EL (cell line): ENCODE measurements at places on chromosomes 7 and 10.

- DNase-seq: no peak
Measured at GRCh38 chr7:132899833-132900232, 182.1 kb downstream of the CHCHD3 start.

DNA sequence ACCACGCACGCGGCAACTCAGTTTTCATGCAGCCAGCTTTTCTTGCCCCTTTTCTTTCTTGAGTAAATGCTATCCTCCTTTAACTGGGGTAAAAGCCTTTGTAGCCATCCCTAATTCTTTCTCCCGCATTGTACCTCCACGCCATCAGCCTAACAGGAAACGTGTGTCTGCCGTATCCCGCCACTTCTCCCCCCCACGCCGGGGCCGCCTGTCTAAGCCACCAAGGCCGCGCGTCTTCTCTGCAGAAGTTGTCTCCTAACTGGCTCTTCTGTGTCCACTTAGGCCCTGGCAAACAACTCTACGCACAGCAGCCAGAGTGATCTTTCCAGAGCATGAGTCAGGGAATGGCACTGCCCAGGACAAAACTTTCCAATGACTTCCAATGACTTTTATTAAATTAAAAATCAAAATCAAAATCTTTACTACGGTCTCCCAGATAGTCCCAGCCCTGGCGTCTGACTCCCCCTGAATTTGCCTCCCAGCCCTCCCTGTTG, 74.6 kb downstream of the XRCC2 start:
- DNase-seq: no peak

DNA sequence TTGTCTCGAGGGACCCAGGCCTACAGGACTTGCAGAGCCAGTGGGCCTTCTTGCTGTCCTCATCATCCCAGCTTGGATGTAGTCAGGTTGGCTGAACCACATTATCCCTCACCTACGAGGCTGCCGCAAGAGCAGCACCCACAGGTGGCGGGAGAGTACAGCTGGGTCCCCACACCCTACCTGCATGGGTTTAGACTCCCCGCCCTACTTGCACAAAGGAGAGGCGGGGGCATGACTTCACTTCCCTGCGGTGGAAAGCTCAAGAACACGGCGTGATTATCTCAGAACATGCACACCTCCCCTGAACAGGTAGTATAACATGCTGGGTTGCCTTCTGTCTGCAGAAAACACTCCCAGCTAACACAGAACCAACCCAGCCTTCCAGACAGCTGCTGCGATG, 57.5 kb downstream of the CTBP2 start:
- DNase-seq: no peak

DNA sequence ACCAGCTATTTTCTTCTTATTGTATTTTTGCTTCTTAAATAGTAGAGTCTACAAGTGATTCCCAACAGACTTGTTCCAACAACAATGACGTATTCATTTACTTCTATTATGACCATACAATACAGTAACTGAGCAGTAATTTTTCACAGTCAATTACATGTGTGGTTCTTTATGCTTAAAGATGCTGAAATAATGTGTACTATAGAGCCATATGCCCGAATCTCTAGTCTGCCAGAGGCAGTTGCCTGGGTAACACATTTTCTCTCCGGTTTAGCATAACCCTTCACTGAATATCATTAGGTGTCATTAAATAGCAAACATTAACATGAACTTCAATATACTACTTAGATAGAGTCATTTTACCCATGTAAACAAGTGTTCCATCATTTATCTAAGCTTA, 75.0 kb downstream of the SLC25A13 start:
- DNase-seq: no peak

DNA sequence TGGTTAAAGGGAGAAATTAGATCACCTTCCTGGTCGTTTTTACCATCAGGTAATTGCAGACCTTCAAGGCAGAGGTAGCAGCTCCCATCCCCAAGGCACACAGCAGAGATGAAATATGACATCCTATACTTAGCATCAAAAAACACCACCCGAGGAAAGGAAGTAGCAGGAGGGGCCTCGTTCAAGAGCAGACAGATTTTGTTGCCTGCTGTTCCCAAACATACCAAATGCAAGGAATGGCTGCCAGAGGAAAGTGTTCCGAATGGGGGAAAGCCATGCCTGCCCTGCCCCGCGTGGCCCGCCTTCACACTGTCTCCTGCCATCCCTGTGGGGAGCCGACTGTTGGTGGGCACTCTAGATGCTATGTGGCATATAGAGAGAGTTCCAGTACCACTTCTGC, 18.0 kb downstream of the FKBP6 start:
- no peak for DNase-seq

- DNase-seq: no peak
Measured at GRCh38 chr7:119943942-119944600, 328.9 kb upstream of the KCND2 start.

- DNase-seq: peak; percentile 28
Measured at GRCh38 chr10:103278862-103279298, 1.9 kb downstream of the INA start.

GRCh38 chr10:117165538-117166417, 27.7 kb upstream of the VAX1 start:
- DNase-seq: peak; percentile 49

- no peak for DNase-seq
Measured at GRCh38 chr7:39588416-39588815, 22.2 kb downstream of the YAE1 start.

DNA sequence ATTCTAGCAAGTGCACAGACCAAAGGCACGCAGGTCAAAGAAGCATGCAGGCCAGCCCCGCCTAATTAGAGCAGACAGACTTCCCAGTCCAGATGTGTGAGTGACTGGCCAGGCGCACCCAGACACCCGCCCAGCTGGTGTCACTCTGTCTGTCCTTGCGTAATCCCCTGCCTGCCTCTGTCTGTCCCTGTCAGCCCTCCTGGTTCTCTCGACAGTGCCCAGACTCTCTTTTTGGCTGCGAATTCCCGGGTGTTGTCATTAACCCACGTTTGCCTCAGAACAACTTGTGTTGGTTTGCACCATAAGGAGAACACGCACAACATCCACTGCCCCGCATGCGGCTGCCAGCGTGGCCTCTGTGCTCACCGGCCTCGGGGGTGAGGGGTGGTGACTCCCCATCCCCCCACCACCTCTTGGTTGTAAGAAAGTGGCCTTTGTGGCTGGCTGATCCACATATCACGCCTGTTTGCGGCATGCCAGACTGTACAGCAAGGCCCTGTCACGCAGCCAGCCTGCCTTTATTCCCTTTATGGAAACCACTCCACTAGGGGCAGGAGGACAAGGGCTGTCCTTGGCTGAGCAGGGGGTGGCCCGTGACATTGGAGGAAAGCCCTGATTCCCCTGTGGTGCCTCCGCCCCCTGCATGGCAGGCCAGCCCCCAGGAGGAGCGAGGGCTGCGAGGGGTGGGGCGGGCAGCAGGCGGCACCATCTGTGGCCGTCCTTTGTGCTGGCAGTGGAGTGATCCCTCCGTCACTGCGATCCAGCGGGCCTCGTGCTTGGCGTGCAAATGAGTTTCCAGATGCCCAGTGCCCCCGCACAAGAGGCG, 72.8 kb upstream of the PPIF start:
- no peak for DNase-seq

GRCh38 chr7:21317966-21318915, 109.6 kb upstream of the SP4 start:
- peak; percentile 56 for DNase-seq

DNA sequence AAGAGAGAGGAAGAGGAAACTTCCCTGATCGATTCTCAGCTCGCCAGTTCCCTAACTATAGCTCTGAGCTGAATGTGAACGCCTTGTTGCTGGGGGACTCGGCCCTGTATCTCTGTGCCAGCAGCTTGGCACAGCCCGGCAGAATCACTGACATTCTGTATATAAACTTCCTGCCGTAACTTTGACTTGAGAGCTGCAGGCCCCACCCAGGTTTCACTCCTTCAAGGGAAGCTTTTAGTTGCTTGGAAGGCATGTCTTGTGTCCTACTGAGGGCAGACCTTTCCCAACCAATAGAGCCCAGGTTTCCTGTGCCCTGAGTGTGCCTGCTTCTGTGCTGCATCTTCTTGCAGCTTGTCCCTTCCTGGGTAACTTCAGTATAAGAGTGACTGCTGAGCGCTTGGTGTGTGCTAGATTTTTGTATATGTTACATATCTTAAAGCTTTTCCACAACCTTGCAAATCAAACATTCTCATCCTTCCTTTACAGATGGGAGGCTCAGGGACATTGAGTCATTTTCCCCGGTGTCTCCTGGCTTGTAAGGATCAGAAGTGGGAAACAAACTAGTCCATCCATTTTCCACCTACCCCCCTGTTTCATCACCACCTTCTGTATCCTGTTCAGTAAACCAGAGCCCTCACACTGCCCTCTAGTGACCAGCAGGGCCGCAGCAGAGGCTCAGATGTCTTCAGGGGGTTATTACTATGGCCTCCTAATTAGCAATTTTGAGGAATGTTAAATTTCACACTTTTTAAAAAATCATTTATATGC, 225.2 kb upstream of the PRSS58 start:
- DNase-seq: peak; percentile 59

- DNase-seq: no peak
Measured at GRCh38 chr10:30973737-30974136, 57.9 kb downstream of the ZNF438 start.

DNA sequence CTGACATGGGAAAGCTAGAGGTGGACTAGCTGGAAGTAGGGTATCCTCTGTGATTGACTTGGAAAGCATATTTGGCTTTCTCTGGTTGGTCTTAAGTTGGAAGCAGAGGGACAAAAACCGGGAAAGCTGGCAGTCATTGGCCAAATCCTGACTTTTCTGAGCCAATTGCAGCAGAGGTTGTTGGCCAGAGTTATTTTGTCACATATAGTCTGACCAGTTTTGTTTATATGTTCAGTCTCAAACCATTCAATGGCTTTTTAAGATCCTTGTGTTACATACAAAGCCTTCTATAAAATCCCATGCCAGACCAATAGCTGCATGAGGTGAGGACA, 6.3 kb downstream of the CFAP69 start:
- DNase-seq: peak; percentile 4

DNA sequence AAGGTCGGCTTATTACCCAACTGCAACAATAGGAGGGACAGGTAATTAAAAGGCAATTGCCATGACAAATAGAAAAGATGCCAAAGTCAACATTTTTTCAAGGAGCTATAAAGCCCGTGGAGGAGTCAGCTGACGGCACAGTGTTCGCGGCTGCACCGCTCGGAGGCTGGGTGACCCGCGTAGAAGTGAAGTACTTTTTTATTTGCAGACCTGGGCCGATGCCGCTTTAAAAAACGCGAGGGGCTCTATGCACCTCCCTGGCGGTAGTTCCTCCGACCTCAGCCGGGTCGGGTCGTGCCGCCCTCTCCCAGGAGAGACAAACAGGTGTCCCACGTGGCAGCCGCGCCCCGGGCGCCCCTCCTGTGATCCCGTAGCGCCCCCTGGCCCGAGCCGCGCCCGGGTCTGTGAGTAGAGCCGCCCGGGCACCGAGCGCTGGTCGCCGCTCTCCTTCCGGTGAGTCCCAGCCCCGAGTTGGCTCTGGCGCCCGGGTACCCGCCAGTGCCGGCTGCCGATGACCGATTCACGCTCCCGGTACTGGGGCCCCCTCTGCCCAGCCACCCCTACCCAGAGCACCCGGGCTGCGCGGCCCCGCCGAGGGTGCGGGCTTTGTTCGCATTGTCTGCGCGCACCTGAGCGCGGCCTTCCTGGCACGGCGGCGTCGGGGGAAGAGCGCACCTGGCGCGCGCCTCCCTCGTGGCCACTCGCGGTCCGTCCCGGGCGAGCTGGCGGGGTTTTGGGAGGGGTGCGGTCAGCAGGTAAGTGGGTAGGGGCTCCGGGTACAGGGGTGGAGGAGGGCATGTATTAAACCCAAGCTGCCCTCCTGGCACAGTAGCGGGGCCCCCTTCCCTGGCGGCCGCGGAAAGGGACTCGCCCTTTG, at the start of gene VWA2:
Gene VWA2, plus strand, starts transcription at position 138 of the 877 bp plus-strand sequence. CDS start 9,460 bp downstream, outside the sequence.
- DNase-seq: no peak

GRCh38 chr10:11335167-11335652, 276.2 kb downstream of the USP6NL start:
- no peak for DNase-seq

GRCh38 chr7:22581099-22581498, 81.1 kb upstream of the STEAP1B start:
- no peak for DNase-seq

GRCh38 chr7:142956951-142957623, 5.1 kb downstream of the KEL start:
- DNase-seq: peak; percentile 8

GRCh38 chr7:157432541-157432956, 95.7 kb downstream of the DNAJB6 start:
- peak; percentile 71 for DNase-seq

- no peak for DNase-seq
Measured at GRCh38 chr7:76505168-76506080, 4.9 kb upstream of the UPK3B start.

GRCh38 chr10:119270762-119271366, 63.5 kb downstream of the GRK5 start:
- DNase-seq: no peak

DNA sequence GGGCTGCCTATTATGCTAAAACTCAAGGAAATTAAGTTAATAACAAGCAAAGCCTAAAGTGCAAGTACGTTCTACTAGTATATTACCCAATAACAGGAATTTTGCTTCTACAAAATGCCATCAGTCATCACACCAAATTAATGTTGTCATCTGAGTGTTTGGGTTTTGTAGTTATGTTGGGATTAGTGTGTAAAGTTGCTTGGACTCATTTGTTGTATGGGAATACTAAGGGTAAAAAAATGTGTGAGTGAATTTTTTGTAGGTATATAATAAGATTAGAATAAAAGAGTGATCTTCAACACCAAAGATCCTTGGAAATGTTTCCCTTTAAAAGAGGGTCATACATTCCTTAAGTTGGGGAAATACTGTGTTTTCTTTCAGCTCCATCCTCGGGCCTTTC, 38.6 kb downstream of the NRP1 start:
- DNase-seq: peak; percentile 40

DNA sequence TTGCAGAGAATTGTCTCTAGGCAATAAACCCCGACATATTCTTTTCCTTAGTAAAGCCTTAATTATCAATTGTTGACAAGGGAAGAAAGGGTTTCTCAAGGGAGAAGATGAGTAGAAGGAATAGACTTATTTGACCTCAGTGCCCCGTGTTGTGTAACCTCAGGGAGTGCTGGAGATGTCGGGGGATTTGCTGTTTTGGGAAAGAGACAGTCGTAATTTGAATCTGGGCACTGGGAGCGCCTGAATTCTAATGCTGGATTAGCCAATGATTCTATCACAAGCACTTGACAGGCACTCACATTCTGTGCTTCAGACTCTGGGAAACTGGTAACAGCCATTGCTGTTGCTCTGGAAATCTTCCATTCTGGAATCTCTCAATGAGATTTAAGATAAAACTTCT, 13.8 kb upstream of the LMOD2 start:
- no peak for DNase-seq

- DNase-seq: no peak
Measured at GRCh38 chr10:104150139-104150538, 28.2 kb downstream of the SFR1 start.
